Astrocyte (in vitro differentiated cells and primary cell): ENCODE measurements at places on chromosomes 4 and X.

- H3K27ac ChIP-seq: no peak overlapping the region
- no peaks in the 10 kb centered on the region for H3K36me3 ChIP-seq
- DNase-seq: no peak
- H3K4me3 ChIP-seq: no peak overlapping the region
Observed at GRCh38 chr4:111391829-111392228, 753.4 kb upstream of the FAM241A start.

DNA sequence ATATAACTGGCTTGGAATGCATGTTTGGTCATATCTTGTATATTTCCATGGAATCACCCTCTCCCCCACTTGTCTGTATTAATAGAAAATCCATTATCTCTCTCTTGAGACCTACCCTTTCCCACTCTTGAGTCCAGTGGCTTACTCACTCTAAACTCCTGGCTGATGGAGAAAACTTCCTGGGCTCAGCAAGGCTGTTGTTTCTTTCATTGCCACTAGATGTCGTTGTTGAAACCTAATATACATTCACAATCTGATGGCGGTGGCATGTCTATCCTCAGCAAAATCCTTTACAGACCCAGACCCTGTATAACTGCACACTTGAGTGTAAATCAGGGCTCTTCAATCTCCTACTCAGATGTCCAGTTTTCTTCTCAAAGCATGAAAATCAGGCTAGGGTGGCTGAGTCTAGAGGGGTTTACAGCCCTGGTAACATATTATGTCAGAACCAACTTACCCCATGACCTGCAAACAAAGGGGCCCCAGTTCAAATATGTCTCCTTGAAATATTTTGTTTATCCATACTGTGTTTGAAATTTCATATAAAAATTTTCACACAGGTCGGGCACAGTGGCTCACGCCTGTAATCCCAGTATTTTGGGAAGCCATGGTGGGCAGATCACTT is 70.0 kb upstream of the FAM241A start:
- H3K27me3 ChIP-seq: no peaks in the 10 kb centered on the region
- peak; percentile 32 for DNase-seq
- H3K27ac ChIP-seq: no peak overlapping the region
- no peak overlapping the region for H3K4me3 ChIP-seq
- no peaks in the 10 kb centered on the region for H3K36me3 ChIP-seq
- H3K4me1 ChIP-seq: no peaks in the 10 kb centered on the region

DNA sequence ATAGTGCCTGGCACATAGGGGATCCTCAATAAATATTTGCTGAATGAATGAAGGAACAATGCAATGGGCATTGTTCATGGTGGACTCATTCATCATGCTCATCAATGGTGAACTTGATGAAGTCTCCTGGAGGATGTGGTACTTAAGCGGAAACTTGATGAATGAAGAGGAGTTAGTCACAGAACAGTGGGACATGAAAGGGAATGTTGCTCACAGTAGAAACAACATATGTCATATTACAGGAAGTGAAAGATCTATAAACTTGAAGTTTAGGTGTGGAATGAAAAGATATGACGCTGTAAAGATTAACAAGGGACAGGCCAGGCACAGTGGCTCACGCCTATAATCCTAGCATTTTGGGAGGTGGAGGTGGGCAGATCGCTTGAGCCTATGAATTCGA is 224.1 kb downstream of the PPP3CA start:
- DNase-seq: peak; percentile 49
- H3K4me3 ChIP-seq: no peak overlapping the region
- no peak overlapping the region for H3K27ac ChIP-seq

DNA sequence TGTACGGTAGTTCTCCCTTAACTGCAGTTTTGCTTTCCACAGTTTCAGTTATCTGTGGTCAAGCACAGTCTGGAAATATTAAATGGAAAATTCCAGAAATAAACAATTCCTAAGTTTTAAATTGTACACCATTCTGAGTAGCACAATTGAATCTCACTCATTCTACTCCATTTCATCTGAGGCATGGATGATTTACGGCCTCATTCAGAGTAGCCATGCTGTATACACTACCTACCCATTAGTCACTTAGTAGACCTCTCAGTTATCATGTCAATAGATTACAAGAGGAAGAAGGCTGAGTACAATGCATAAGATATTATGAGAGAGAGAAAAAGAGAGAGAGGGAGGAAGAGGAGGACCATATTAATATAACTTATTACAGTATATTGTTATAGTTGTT is 77.5 kb downstream of the ENOX2 start:
- H3K36me3 ChIP-seq: no peaks in the 10 kb centered on the region
- no peaks in the 10 kb centered on the region for H3K27me3 ChIP-seq
- no peak overlapping the region for H3K4me3 ChIP-seq

DNA sequence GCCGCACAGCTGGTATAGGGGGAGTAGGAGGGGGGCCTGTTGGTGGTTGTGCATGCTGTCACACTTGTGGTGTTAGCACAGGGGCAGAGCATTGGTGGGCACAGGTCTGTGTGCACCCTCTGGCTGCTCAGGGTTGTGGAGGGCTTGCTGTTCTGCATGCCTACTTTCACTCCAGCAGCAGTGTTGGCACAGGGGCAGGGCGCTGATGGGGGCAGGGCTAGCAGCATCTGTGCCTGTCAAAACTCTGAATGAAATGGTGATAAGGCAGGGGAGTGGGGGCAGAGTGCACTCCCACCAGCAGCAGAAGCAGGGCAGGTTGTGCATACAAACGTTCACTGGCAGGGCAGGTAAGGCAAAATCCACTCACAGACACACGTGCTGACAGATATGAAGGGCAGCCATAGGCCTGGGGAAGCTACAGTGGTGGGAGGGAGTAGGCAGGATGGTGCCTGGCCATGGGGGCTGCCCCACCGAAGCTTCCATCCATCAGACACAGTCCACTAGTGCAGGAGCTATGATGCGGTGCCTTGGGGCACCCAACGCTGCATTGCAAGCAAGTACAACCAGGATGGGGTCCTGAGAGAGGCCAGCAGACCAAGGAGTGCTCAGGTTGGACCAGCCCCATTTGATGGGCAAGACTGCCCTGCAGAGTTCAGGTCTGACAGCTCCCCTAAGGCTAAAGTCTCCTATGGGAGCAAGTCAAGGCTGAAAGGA is 160.7 kb upstream of the SPANXC start:
- no peaks in the 10 kb centered on the region for H3K27me3 ChIP-seq
- H3K4me1 ChIP-seq: peaks cover 6% of the 10 kb centered on the region
- H3K4me3 ChIP-seq: no peak overlapping the region
- no peak for DNase-seq
- no peaks in the 10 kb centered on the region for H3K36me3 ChIP-seq

- H3K27ac ChIP-seq: no peak overlapping the region
- no peaks in the 10 kb centered on the region for H3K4me1 ChIP-seq
- peaks cover 7% of the 10 kb centered on the region for H3K36me3 ChIP-seq
- no peak for DNase-seq
- no peak overlapping the region for H3K4me3 ChIP-seq
Observed at GRCh38 chrX:1400742-1401471, 9.0 kb upstream of the SLC25A6 start.

- no peak overlapping the region for H3K4me3 ChIP-seq
- H3K4me1 ChIP-seq: peaks cover 6% of the 10 kb centered on the region
- no peaks in the 10 kb centered on the region for H3K27me3 ChIP-seq
- H3K36me3 ChIP-seq: peaks cover 7% of the 10 kb centered on the region
- no peak overlapping the region for H3K27ac ChIP-seq
Observed at GRCh38 chr4:39469429-39470077, 10.7 kb downstream of the LIAS start.

- H3K4me3 ChIP-seq: no peak overlapping the region
- no peaks in the 10 kb centered on the region for H3K36me3 ChIP-seq
- H3K4me1 ChIP-seq: peaks cover 2% of the 10 kb centered on the region
- no peak for DNase-seq
Observed at GRCh38 chr4:41745292-41746024, 3.1 kb downstream of the PHOX2B start.

DNA sequence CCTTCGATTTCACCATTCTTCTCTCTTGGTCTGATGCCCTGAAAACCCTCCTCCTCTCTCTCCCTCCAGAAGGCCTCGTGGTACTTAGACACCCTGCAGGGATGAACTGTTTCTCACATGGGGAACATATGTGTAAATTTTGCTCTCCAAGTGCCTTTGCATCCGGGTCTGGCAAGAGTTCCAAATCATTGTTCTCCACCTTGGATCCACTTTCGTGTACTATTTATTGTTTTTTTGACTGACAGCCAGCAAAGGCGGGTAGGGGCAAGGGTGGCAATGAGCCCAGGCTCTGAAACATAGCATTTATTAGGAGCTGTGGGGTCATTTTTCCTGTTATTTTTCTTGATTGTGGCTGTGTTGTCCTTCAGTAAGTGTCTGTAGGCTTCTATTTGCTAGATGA is 81.7 kb downstream of the RTL5 start:
- no peak overlapping the region for H3K4me3 ChIP-seq
- H3K4me1 ChIP-seq: peaks cover 22% of the 10 kb centered on the region
- DNase-seq: no peak

DNA sequence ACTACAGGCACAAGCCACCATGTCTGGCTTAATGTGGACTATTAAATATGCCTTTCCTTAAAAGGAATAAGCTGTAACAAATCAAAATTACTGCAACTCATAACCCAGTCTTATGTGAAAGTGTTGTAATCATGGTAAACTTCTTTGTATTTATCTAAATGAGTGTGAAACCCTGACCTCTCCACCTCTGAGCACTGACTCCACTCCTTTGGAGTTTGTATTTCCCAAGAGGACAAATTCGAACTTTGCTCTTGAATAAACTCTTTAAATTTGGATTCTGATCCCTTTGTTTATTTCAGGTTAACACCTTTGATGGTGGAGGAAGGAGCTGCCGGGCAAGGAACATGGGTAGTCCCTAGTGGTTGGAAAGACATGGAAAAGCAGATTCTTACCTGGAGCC is 48.3 kb upstream of the FAM9A start:
- H3K4me3 ChIP-seq: no peak overlapping the region
- no peaks in the 10 kb centered on the region for H3K36me3 ChIP-seq
- H3K27ac ChIP-seq: no peak overlapping the region
- no peak for DNase-seq
- H3K27me3 ChIP-seq: no peaks in the 10 kb centered on the region

DNA sequence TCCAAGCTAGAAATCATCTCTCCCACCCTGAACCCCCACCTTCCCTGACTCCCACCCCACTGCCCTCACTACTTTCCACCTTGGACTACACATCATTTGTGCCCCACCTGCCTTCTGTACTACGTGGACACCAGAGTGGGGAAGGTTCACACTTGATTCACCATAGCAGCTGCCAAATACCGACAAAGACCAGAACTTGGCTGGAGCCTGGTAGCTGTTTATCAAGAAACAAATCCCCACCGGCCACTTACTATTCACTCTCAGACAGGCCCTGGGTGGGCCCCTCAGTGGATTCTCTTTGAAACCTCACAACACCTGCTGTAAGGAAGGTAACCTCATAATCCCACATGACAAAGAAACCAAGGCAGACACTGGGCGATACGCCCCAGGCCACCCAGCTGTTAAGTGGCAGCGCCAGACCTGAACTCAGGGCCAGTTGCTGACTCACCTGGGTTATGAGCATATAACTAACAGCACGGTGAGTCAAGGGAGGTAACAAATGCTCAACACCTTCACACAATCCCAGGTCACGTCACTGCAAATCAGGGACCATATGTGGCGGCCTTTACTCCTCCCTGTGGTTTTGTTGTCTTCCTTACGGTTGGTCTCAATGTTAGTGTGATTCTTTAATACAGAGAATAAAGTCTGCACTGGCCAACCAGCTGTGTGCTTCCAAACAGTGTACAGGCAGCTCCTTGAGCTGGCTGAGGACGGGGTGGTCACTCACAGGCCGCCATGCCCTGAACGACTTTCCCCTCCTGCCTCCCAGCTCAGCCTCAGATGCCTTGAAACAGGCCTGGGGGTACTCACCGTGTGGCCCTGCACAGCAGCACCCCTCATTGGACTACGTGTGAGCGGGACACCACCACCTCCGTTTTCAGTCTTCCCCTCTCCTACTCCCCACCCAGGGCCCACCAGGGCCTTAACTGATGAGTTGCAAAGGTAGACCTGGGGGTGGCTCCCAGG is 7.5 kb downstream of the WDR1 start:
- no peaks in the 10 kb centered on the region for H3K27me3 ChIP-seq
- H3K4me1 ChIP-seq: peaks cover 81% of the 10 kb centered on the region
- no peak for DNase-seq
- H3K27ac ChIP-seq: peak overlapping the region; percentile 55
- peaks cover 53% of the 10 kb centered on the region for H3K36me3 ChIP-seq

GRCh38 chr4:145825255-145825654 is 113.4 kb downstream of the ZNF827 start:
- DNase-seq: no peak
- no peaks in the 10 kb centered on the region for H3K4me1 ChIP-seq
- peaks cover 9% of the 10 kb centered on the region for H3K36me3 ChIP-seq
- no peak overlapping the region for H3K27ac ChIP-seq
- H3K27me3 ChIP-seq: no peaks in the 10 kb centered on the region
- no peak overlapping the region for H3K4me3 ChIP-seq

- no peaks in the 10 kb centered on the region for H3K27me3 ChIP-seq
- no peak overlapping the region for H3K4me3 ChIP-seq
- DNase-seq: no peak
- H3K36me3 ChIP-seq: peaks cover 2% of the 10 kb centered on the region
- H3K4me1 ChIP-seq: no peaks in the 10 kb centered on the region
- H3K27ac ChIP-seq: no peak overlapping the region
Observed at GRCh38 chrX:154010330-154011087, 9.2 kb downstream of the IRAK1 start.

DNA sequence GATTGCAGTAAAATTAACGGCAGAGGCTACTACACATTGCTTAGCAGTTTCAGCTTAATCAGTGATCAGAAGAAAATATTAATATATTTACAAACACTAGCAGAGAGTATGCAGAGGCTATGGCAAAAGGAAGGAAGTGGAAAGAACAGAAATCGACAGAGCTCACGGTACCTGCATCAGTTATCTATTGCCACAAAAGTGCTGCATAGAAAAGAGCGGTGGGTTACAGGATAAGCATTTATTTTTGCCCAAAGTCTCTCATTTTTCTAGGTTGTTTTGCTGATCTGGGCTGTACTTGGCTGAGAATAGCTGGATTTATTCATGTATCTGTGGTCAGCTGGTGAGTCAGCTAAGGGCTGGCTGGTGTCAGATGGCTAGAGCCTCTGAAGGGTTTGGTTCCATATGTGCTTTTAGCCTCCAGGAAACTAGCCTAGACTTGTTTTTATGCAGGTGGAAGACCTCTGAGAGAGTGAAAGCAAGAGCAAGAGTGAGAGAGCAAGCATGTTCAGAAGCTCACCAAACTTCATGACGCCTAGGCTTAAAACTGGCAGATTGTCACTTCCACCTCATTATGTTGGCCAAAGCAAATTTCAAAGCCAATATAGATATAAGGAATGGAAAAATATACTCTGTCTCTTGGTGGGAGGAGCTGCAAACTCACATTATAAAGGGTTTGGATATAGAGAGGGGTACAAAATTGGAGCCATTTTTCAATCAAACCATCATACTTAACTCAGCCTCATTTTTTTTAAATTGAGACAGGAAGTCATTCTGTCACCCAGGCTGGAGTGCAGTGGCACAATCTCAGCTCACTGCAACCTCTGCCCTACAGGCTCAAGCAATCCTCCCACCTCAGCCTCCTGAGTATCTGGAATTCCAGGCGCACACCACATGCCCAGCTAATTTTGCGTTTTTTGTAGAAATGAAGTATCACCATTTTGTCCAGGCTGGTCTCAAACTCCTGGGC is 153.2 kb upstream of the RPL34 start:
- H3K4me3 ChIP-seq: peak overlapping the region; percentile 29
- H3K27me3 ChIP-seq: no peaks in the 10 kb centered on the region

- no peak overlapping the region for H3K4me3 ChIP-seq
- H3K27ac ChIP-seq: no peak overlapping the region
- no peaks in the 10 kb centered on the region for H3K4me1 ChIP-seq
- no peak for DNase-seq
- H3K27me3 ChIP-seq: peaks cover 2% of the 10 kb centered on the region
- H3K36me3 ChIP-seq: no peaks in the 10 kb centered on the region
Observed at GRCh38 chrX:39320165-39320564, 518.9 kb downstream of the MID1IP1 start.
